Activated T-helper 2 cell treated with anti-CD3 and anti-CD28 coated beads, Interferon-gamma antibody, Interleukin-2, Interleukin-4, amounts not matched to agents 10 μg/mL and 5 μg/mL and 100 μg/mL, durations not matched to agents 14 hours and 24 hours and 36 hours (primary cell): ENCODE measurements at places on chromosomes 5 and 9. TPM values are rescaled to one million over a fixed set of nuclear protein-coding genes. Genes with fewer than 3 reads are reported as not detected.

PDCD1LG2 gene
- total RNA-seq: 1.7 and 2.0 TPM in 2 replicates

DNA sequence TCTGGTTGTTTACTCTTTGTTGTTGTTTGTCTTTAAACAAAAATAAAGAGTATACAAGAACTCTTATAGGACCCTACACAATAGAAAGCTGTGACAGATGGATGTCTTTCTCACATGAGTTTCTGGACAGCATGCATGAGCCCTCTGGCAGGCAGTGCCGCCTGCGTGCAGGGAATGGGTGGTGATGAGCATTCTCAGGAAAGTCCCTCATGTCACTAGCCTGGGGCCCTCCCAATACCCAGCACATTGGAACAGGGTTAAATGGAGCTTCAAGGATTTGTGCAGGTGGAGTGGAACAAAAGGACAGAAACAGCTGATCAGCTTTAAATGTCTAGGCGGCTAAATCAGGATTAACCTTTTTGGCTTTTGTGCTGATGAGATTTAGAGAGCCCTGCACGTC lies 181.0 kb upstream of the CD180 start:
- no peak overlapping the region for H3K27ac ChIP-seq
- no peaks in the 10 kb centered on the region for H3K36me3 ChIP-seq
- H3K27me3 ChIP-seq: peaks cover 14% of the 10 kb centered on the region
- no peak for DNase-seq
- peaks cover 10% of the 10 kb centered on the region for H3K4me1 ChIP-seq
- H3K4me3 ChIP-seq: no peak overlapping the region

- no peak overlapping the region for H3K27ac ChIP-seq
- no peaks in the 10 kb centered on the region for H3K27me3 ChIP-seq
- H3K4me1 ChIP-seq: peaks cover 7% of the 10 kb centered on the region
- no peak overlapping the region for H3K4me3 ChIP-seq
These were observed 172.1 kb downstream of the RGS3 start for GRCh38 chr9:113635586-113635985.

GRCh38 chr9:28774433-28775235 lies 1201.4 kb upstream of the C9orf72 start:
- H3K27me3 ChIP-seq: no peaks in the 10 kb centered on the region
- H3K4me1 ChIP-seq: no peaks in the 10 kb centered on the region
- no peak overlapping the region for H3K4me3 ChIP-seq
- no peak overlapping the region for H3K27ac ChIP-seq
- no peaks in the 10 kb centered on the region for H3K36me3 ChIP-seq
- DNase-seq: no peak

GRCh38 chr9:92402826-92403745 lies 1.3 kb downstream of the OGN start:
- peaks cover 19% of the 10 kb centered on the region for H3K4me1 ChIP-seq
- H3K27me3 ChIP-seq: no peaks in the 10 kb centered on the region
- no peak overlapping the region for H3K4me3 ChIP-seq
- H3K36me3 ChIP-seq: peaks cover 2% of the 10 kb centered on the region
- no peak overlapping the region for H3K27ac ChIP-seq

DNA sequence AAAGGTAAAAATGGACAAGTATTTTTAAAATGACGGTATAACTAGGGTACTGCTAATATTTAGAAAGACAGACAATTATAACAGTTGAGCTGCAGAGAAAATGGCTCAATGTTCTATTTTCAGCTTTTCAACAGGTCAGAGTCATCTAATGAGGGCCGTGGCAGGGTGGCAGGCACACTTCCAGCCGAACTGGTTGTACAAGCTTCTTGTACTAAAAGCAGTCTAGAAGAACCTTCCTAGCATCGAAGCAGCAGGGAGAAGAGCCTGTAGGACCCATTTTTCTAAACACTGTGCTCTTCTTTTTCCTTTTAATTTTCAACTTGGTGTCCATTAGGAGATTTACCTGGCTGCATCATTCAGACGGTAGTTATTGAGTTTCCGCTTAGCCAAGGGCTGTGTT lies 85.6 kb downstream of the SLC28A3 start:
- no peak for DNase-seq
- no peak overlapping the region for H3K27ac ChIP-seq
- H3K4me3 ChIP-seq: no peak overlapping the region
- peaks cover 30% of the 10 kb centered on the region for H3K27me3 ChIP-seq

DNA sequence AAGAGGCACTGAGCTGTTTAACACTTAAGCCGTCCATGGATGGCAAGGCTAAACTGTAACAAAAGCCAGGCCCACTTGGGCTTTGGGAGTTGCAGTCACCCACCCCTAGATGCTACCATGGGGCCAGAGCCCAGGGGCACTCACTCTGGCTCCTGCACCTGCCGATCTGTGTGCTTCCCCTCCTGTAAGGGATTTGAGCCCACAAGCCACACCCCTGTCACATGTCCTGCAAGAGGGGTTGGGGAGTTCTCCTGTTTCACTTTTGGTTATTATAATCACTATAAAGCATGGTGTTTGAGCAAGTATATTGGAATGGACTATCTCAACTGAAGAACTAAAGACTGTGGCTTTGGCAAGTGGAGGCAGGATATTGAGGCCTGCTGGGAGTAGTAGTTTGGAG lies 14.0 kb upstream of the GPR151 start:
- H3K4me3 ChIP-seq: no peak overlapping the region
- DNase-seq: no peak
- no peak overlapping the region for H3K27ac ChIP-seq
- H3K36me3 ChIP-seq: no peaks in the 10 kb centered on the region
- peaks cover 2% of the 10 kb centered on the region for H3K27me3 ChIP-seq

FBP2 gene
- total RNA-seq: not detected in 2 replicates

DNA sequence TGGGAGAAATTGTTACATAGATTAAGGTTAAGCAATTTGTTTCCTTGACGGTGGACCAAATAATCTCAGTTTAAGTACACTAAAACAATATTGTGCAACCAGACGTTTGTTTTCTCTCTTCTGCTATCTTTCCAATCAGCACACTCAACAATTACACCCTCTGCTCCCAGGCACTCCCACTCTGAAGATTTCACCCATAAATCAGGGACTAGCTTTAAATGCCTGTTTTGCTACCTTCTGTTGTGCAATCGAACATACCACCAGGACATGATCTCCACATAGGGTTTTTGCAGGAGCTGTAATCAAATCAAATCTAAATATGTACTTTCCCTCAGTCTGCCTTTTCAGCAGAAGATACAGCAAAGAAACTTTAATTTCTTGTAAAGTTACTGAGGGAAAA lies 405.8 kb upstream of the TLE4 start:
- no peaks in the 10 kb centered on the region for H3K4me1 ChIP-seq
- DNase-seq: no peak
- H3K36me3 ChIP-seq: no peaks in the 10 kb centered on the region
- no peak overlapping the region for H3K27ac ChIP-seq

- H3K4me1 ChIP-seq: no peaks in the 10 kb centered on the region
- no peak for DNase-seq
- H3K27ac ChIP-seq: no peak overlapping the region
These were observed 6.0 kb downstream of the SOHLH1 start for GRCh38 chr9:135693265-135693664.
